ENCODE measurements at places on chromosomes 2 and 18. TPM values are rescaled to one million over a fixed set of nuclear protein-coding genes. Genes with fewer than 3 reads are reported as not detected.

Gene HNMT
- 3.4 TPM for total RNA-seq

Gene ARL5A
- 34.0 TPM for total RNA-seq

Gene CRYGC
- total RNA-seq = not detected

Gene NCKAP5
- 1.3 TPM for total RNA-seq

Gene ADAM23
- 5.1 TPM for total RNA-seq

Gene GALR1
- not detected for total RNA-seq

Gene GALNT14
- 34.3 TPM for total RNA-seq

Gene UGT1A3
- total RNA-seq = not detected

Gene SIX2
- not detected for total RNA-seq

Gene NCK2
- total RNA-seq = 74.1 TPM

Gene CHN1
- 1.1 TPM for total RNA-seq

Gene CDH20
- not detected for total RNA-seq

Gene SLC9A4
- not detected for total RNA-seq

Gene NDC80
- 9.5 TPM for total RNA-seq

Gene IL1A
- 305 TPM for total RNA-seq

Gene TANC1
- 19.3 TPM for total RNA-seq

Gene KCNE4
- not detected for total RNA-seq

Gene ARMC9
- total RNA-seq = 13.4 TPM

Gene ANKRD30B
- not detected for total RNA-seq

Gene GAL3ST2
- total RNA-seq = not detected
